ENCODE measurements at places on chromosomes 2 and 18.

DNA sequence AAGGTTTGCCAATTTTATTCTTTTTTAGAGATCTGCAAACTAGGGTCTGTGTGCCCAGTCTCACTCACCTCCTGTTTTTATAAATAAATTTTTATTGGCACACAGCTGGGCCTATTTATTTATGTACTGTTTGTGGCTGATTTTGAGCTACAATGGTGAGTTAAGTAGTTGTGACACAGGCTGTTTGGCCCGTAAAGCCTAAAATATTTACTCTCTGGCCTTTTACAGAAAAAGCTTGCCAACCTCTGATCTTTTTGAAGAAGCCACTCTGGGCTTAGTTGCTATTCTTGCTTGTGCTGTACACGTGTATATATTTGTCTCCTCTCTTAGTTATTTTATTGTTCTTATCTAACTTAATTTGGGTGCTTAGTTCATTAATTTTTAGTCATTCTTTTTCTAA, 14.5 kb downstream of the NAB1 start:
- no peak for DNase-seq

- no peak for DNase-seq
Observed at GRCh38 chr2:207484444-207485391, 45.0 kb upstream of the CREB1 start.

DNA sequence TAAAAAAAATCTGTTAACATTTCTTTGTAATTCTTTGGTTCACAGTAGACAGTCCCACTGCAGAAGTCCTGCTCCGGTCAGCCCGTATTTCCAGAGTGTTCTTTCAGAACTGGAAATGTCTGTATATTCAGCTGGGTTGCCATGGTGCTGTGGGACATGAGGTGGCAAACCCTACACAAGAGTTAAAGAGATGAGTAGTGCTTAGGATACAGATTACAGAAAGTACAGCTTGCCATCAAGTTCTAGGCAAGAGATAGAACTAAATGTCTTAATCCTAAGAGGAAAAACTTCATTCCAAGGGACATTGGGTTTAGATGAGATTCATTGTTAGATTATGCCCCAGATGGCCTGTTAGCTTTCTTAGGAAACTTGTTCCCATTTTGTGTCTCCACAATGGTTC, 60.1 kb downstream of the FMNL2 start:
- DNase-seq: no peak

DNA sequence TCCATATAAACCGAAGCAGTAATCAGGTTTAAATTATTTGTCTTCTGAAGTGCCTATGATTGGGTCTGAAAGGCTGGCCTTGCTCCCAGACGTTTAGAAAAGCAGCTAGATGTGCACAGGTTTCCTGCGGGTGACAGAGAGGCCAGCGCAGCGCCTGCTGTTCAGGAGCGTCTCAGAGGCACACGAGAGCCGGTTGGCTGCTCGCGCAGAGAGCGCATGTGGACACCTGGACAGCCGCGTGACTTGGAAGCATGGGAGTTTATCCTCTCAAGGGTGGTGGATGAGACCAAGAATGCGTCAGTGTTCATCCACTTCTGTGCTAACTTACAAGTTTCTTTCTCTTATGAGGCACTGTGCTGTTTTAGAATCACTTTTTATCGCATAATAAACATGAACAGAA, 303.7 kb downstream of the PTGR3 start:
- no peak for DNase-seq

GRCh38 chr2:9112079-9112721, 94.4 kb upstream of the ASAP2 start:
- DNase-seq: no peak

- DNase-seq: no peak
Observed at GRCh38 chr18:73119574-73119973, 251.8 kb upstream of the NETO1 start.

GRCh38 chr18:8974279-8974678, 128.2 kb upstream of the NDUFV2 start:
- DNase-seq: no peak

- no peak for DNase-seq
Observed at GRCh38 chr18:69895066-69896047, 52.3 kb downstream of the CD226 start.

DNA sequence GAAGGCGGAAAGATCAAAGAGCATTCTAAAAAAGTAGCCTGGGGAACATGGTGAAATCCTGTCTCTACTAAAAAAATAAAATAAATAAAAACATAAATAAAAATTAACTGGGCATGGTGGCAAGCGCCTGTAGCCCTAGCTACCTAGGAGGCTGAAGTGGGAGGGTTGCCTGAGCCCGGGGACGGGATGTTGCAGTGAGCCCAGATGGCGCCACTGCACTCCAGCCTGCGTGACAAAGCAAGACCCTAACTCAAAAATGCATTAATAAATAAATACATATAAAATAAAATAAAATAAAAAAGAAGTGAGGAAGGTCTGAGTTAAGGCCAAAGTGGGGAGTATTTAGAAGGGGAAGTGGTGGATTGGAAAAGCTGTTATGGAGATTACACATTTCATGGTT, 1.3 kb upstream of the PSMD14 start:
- no peak for DNase-seq

DNA sequence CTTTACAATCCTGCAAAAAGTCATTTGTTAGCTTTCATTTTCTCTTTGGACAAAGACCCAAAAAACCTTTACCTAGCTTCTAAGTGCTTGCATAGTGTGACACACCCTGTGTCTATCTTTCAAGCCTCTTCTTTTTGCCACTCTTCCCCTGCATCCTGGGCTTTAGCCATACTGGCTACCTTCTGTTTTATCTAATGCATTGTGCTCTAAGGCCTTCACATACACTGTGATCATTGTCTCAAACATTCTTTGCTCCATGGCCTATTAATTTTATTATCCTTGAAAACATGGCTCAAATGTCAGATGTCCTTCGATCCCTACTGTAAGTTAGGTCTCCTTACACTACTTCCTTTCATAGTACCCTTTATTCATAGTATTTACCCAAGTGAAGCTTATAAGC, 84.4 kb downstream of the PIK3C3 start:
- DNase-seq: no peak

DNA sequence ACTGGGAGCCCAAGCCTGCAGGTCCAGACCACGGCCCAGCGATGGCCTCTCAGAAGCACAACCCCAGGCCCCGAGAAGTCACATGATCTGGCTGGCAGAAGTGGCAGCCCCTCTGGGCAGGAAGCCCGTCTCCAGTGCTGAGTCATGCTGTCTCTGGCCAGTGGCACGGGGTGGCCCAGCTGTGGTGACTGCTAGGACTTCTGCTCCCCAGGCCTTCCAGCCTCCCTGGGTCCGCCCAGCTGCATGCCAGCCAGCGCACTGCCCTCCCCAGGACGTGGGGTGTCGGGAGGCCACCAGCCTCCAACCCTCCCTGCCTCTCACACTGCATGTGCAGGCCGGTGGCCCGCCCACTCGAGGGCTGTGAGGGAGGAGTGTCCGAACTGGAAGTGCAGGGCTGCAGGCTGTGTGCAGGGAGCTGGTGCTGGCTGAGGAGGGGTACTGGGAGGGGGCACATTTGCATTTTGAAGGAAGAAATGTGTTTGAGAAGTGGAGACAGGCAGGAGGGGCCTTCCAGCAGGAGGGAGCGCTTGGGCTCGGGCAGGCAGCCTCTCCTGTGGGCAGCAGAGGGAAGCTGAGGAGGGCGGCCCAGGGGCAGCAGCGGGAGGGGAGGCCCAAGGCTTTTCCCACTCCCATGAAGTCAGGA, 17.0 kb upstream of the HPCAL1 start:
- DNase-seq: no peak

- no peak for DNase-seq
Observed at GRCh38 chr18:61352611-61353010, 19.4 kb downstream of the CDH20 start.

DNA sequence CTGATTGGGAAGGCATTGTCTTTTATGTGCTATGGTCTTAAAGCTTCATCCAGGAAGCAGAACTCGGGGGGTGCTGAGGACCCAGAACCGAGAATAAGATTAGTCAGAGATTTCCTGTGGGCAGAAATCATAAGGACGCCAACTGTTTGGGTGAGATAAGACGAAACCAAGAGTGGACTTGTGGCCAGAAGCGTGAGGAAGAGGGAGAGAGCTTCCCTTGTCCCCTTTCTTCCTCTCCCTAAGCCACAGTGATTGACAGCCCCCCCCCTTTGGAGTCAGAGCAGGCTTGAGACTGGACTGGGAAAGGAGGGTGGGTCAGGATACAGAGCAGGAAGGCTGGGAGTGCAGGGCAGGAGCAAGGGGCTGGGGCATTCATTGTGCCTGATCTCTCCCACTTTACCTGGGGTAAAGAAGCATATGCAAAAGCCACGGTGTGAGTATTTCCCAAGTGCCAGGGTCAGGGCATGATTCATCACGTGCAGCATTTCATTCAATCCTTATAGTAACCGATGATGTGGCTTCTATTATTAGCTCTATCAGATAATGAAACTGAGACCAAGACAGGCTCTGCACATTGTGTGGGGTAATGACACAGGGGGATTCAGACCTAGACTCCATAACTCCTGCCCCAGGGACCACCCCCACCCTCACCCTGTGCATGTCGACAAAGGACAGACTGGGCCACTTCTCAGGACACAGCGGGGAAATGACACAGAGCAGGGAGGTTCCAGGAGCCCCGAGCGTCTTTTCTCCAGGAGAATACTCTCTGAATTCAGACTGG, 3.0 kb upstream of the IL1RN start:
- DNase-seq: no peak

- no peak for DNase-seq
Observed at GRCh38 chr2:74745766-74746165, 88.2 kb upstream of the HK2 start.

DNA sequence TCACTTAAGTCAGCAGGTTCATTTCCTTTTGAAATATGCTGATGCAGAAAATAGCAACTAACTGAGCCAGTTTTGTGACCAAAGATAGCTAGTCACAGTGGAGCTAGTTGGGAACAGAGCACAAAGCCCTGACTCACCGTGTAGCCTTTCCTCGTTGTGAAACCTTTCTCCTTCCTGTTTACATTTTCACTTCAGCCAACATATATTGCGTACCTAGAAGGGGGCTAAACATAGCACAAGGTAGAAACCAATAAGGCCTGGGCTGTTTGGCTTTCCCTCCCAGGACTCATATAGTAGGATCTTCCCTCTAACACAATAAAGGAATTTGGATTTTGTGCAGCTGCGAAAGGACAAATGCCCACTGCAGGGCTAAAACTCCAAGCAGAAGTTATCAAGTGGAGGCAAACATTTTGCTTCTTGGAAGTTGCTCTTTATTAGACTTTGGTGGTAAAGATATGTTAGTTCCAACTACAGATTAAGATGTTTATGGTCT, 24.5 kb upstream of the LPIN2 start:
- no peak for DNase-seq

GRCh38 chr2:15582710-15583357, 8.8 kb upstream of the DDX1 start:
- no peak for DNase-seq

DNA sequence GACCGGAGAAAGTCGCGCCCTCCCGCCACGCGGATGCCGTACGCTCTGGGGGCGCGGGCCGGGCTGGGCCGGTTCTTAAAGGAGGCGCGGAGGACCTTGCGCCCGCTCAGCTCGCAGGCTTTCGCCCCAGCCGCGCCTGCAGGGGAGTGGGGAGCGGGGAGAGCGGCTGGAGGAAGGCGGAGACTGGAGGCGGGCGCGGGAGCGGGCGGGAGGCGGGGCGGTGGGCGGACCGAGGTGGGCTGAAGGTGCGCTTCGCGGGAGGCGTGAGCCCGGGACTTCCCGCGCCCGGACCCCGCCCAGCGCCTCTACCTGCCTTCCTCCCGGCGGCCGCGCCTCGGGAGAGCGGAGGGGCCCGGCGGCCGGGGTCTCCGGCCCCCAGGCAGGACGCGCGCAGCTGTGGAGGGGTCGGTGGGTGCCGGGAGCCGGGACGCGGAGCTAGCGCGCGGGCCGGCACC, at the start of gene ADRA2B:
Gene ADRA2B, minus strand, starts transcription at position 148 of the 455 bp plus-strand sequence. CDS start 422 bp downstream, outside the sequence.
- DNase-seq: peak; percentile 67

DNA sequence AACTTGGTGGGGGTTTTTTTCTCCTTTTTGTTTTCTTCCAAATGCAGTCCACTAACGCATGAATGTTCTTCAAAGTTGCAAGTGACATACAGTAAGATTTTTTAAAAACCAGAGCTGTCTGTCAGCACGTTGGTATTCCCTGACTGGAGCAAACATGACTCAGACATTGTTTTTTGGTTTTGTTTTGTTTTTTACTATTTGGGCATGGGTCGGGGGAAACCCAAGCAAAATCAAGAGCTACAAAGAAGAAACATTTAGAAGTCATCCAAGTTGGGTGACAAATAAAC, 726 bp upstream of the CCDC88A start:
- no peak for DNase-seq

GRCh38 chr2:167144179-167144898, 256.1 kb downstream of the XIRP2 start:
- no peak for DNase-seq

Measured in stimulated activated CD8-positive, alpha-beta memory T cell treated with anti-CD3 and anti-CD28 coated beads, Interleukin-12 subunit alpha, Interleukin-12 subunit beta, amount 100 ng/mL, for 1 hour (primary cell).